ENCODE measurements at places on chromosomes 2 and 18. TPM values are rescaled to one million over a fixed set of nuclear protein-coding genes. Genes with fewer than 3 reads are reported as not detected.

DNA sequence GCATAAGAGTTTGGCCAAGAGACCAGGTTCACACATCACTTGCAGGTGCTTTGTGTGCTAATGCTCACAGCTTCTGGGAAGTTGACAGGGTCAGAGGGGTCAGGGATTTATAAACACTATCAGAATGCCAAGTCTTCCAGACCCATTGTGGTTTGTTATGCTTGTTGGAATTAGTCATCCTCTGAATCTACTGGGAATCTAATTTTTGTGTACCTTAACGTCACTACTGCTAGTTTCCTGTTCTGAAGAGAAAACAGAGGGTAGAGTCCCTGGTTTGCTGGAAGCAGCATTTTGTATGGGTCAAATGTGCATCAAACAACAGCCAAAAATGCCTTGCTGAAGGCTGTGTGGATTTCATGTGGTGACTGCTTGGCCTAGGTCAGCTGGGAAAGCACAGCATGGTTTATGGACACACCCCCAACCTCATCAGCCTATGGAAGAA lies 33.3 kb downstream of the ANTXR1 start:
- no peaks in the 10 kb centered on the region for H3K36me3 ChIP-seq
- no peak overlapping the region for H3K4me3 ChIP-seq
- no peak for DNase-seq
- no peaks in the 10 kb centered on the region for H3K27me3 ChIP-seq

- no peaks in the 10 kb centered on the region for H3K4me1 ChIP-seq
- H3K36me3 ChIP-seq = no peaks in the 10 kb centered on the region
- H3K27me3 ChIP-seq = no peaks in the 10 kb centered on the region
These were observed 6.4 kb downstream of the TWIST2 start for GRCh38 chr2:238854246-238854645.

GRCh38 chr18:59704146-59704545 lies 6.9 kb upstream of the CCBE1 start:
- no peak for DNase-seq
- no peaks in the 10 kb centered on the region for H3K36me3 ChIP-seq
- H3K4me1 ChIP-seq = no peaks in the 10 kb centered on the region
- no peaks in the 10 kb centered on the region for H3K27me3 ChIP-seq

- peak; percentile 57 for DNase-seq
- no peaks in the 10 kb centered on the region for H3K36me3 ChIP-seq
- H3K4me3 ChIP-seq = no peak overlapping the region
- H3K27ac ChIP-seq = no peak overlapping the region
- H3K27me3 ChIP-seq = no peaks in the 10 kb centered on the region
- H3K4me1 ChIP-seq = no peaks in the 10 kb centered on the region
These were observed 78.8 kb upstream of the GAREM1 start for GRCh38 chr18:32549248-32550110.

DNA sequence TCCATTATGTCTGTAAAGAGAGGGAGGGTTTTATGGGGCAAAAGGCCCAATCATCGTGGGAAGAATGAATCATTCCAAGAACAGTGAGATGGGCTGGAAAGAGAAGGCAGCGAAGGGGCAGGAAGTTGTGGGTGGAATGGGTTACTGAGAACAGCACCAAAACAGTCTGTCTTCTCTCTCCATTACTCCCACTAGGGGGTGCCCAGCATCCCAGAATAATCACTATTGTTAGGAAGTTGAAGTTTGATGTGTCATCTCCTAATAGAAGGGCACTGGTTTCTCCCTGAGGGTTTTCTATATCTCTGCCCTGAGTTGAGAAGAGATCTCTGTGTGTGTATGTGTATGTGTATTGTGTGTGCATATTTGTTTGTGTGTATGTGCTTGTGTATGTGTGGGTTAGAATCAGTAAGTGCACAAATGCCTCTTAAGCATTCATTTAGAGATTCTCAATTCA lies 76.6 kb upstream of the MAP4K3 start:
- peak overlapping the region; percentile 81 for H3K27ac ChIP-seq
- no peak overlapping the region for H3K4me3 ChIP-seq
- no peaks in the 10 kb centered on the region for H3K4me1 ChIP-seq
- no peaks in the 10 kb centered on the region for H3K36me3 ChIP-seq
- DNase-seq = peak; percentile 29

GRCh38 chr2:85953476-85953875 lies 64.7 kb upstream of the ST3GAL5 start:
- no peak for DNase-seq
- no peak overlapping the region for H3K4me3 ChIP-seq
- no peaks in the 10 kb centered on the region for H3K36me3 ChIP-seq
- H3K27me3 ChIP-seq = no peaks in the 10 kb centered on the region

DNA sequence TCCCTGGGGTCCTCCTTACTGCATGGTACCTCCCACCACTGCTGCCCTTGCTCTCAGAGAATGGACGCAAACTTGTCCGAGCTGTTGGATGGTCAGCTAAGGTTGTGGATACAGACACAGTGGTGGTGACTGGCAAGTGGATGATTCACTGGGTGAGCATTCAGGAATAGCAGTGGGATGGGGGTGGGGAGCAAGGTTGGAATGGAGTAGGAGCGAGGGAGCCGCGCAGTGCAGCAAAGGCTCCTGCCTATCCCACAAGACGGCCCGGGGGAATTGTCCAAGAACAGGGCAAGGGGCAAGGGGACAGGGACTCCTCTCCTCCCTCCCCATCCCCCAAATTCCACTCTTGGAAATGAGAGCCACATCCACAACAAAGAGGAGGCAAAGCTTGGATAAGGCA lies 102.2 kb downstream of the PIEZO2 start:
- no peak for DNase-seq
- H3K4me3 ChIP-seq = no peak overlapping the region
- no peaks in the 10 kb centered on the region for H3K27me3 ChIP-seq

DNA sequence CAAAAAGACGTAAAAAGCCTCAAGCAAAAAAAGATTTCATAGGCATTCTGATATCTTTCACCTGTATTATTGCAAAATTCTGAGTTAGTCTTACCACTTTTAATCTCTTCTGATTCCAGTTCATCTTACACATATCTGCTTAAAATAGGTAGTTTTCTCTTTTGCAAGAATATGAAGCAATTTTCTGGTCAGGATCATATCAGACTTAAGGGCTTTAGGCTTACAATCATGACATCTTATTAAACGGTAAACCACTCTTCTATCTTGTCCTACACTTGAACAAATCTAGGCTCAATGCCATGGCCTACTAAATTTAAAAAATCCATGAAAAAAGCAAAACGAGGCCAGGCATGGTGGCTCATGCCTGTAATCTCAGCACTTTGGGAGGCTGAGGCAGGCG lies 50.1 kb upstream of the GAREM1 start:
- no peak overlapping the region for H3K4me3 ChIP-seq

GRCh38 chr2:98280376-98281102 lies 65.7 kb upstream of the CNGA3 start:
- H3K4me1 ChIP-seq = no peaks in the 10 kb centered on the region
- H3K4me3 ChIP-seq = no peak overlapping the region
- DNase-seq = peak; percentile 36
- no peaks in the 10 kb centered on the region for H3K36me3 ChIP-seq
- H3K27ac ChIP-seq = no peak overlapping the region
- no peaks in the 10 kb centered on the region for H3K27me3 ChIP-seq

GRCh38 chr2:136217996-136218395 lies 100.0 kb upstream of the CXCR4 start:
- no peak overlapping the region for H3K4me3 ChIP-seq
- no peak overlapping the region for H3K27ac ChIP-seq
- H3K36me3 ChIP-seq = no peaks in the 10 kb centered on the region
- no peaks in the 10 kb centered on the region for H3K4me1 ChIP-seq

DNA sequence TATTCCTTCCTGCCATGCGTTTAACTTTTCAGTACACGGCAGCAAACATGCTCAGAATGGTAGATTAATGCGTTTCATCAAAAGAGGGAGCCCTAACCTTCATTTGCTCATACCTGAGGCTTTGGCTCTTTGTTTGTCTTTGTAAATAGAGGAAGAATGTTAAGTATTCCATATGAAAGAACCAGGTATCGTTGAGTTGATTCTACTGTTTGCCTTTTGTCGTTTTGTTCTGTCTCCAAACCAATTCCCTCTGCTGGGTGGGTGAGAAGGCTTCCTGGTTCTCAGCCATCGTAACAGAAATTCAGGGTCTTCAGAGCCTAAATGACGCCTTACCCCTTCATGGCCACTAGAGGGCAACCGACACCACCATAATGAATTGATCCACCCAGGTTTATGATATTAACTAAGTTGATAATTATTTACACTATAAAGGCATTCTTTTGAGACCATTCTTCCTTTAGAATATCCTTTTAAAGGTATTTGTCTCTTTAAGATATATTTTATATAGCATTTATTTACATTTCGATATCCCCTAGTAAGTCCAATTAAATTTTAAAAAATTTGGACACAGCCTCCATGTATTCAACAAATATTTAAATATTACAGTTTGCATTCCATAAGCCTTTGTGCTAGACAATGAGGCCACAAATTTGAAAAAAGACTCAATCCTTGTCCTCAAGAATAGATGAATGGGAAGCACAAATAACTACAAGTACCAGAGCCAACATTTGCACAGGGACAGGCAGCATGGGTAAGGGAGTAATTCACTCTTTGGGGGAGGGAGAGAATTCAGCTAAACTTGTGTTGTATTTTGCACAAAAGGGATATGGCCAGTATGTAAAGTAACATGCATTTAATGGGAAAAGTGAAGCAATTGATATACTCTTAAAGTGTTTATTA lies 48.1 kb downstream of the TIMM21 start:
- H3K4me1 ChIP-seq = peaks cover 22% of the 10 kb centered on the region
- H3K36me3 ChIP-seq = no peaks in the 10 kb centered on the region
- no peaks in the 10 kb centered on the region for H3K27me3 ChIP-seq

- no peak for DNase-seq
- no peak overlapping the region for H3K4me3 ChIP-seq
- H3K27ac ChIP-seq = no peak overlapping the region
- H3K36me3 ChIP-seq = no peaks in the 10 kb centered on the region
These were observed 2.5 kb downstream of the DLX1 start for GRCh38 chr2:172087780-172088244.

- DNase-seq = no peak
- no peak overlapping the region for H3K27ac ChIP-seq
- H3K4me3 ChIP-seq = no peak overlapping the region
- no peaks in the 10 kb centered on the region for H3K4me1 ChIP-seq
- H3K36me3 ChIP-seq = no peaks in the 10 kb centered on the region
These were observed 8.6 kb downstream of the ZNF638 start for GRCh38 chr2:71340176-71340575.

GRCh38 chr2:214471990-214472389 lies 61.1 kb downstream of the VWC2L start:
- no peak overlapping the region for H3K27ac ChIP-seq
- no peaks in the 10 kb centered on the region for H3K4me1 ChIP-seq
- no peak for DNase-seq
- H3K27me3 ChIP-seq = no peaks in the 10 kb centered on the region
- no peaks in the 10 kb centered on the region for H3K36me3 ChIP-seq

DNA sequence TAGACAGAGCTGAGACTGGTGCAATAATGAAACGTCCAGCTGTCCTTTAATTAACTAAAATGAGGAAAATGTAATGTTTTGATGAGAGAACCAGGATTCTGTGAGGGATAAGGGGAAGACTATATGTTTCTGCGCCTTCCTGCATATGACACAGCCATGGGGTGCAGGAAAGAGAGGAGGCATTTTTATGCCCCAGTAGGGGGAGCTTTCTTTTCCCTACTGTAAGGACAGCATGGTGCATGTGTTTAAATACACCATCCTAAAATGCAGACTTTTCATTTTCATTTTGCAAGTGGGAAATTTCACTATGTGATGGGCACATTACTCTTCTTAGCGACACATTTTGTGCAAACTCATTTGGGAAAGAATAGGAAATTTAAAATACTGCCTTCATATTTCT lies 446.1 kb downstream of the ARHGAP15 start:
- H3K36me3 ChIP-seq = no peaks in the 10 kb centered on the region
- H3K27me3 ChIP-seq = no peaks in the 10 kb centered on the region
- DNase-seq = no peak
- H3K4me3 ChIP-seq = no peak overlapping the region
- no peak overlapping the region for H3K27ac ChIP-seq

DNA sequence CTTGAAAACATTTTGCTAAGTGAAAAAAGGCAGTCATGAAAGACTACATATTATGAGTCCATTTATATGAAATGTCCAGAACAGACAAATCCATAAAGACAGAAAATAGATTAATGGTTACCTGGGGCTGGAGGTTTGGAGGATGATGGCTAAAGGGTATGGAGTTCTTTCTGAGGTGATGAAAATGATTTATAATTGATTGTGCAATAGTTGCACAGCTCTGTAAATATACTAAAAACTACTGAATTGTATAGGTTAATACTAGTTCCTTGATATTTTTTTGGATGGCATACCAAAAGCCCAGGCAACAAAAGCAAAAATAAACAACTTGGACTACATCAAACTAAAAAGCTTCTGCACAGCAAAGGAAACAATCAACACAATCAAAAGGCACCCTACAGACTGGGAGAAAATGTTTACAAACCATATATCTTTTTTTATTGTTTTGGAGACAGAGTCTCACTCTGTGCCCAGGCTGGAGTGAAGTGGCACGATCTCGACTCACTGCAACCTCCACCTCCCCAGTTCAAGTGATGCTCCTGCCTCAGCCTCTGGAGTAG lies 21.5 kb downstream of the SOS1 start:
- no peak overlapping the region for H3K4me3 ChIP-seq
- H3K36me3 ChIP-seq = no peaks in the 10 kb centered on the region
- DNase-seq = no peak
- H3K4me1 ChIP-seq = peaks cover 3% of the 10 kb centered on the region
- no peaks in the 10 kb centered on the region for H3K27me3 ChIP-seq

DNA sequence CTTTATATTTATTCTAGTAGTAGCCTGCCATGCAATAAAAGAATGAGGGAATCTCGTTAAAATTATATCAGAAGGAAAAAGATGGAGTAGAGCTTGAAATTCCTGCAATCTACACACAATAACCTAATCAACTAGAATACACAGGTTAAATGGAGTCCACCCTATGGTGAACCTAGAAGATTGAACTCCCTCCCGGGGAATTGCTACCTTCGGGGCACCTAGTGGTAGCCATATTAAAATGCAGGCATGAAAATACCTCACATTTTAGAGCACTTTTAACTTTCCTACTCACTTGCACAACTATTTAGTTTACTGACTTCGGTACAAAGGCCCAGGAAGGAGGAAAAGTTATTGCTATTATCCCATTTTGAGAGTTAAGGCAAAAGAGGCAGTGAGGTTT lies 174.5 kb downstream of the SS18 start:
- no peaks in the 10 kb centered on the region for H3K27me3 ChIP-seq
- no peaks in the 10 kb centered on the region for H3K4me1 ChIP-seq
- H3K4me3 ChIP-seq = no peak overlapping the region
- DNase-seq = no peak

- no peaks in the 10 kb centered on the region for H3K4me1 ChIP-seq
- H3K4me3 ChIP-seq = no peak overlapping the region
- no peak for DNase-seq
- H3K27me3 ChIP-seq = no peaks in the 10 kb centered on the region
- no peaks in the 10 kb centered on the region for H3K36me3 ChIP-seq
These were observed 38.4 kb upstream of the PAPOLG start for GRCh38 chr2:60717691-60718090.

GRCh38 chr2:28639836-28640235 lies 111.8 kb upstream of the PPP1CB start:
- peak; percentile 87 for DNase-seq
- no peak overlapping the region for H3K4me3 ChIP-seq
- no peaks in the 10 kb centered on the region for H3K36me3 ChIP-seq
- no peaks in the 10 kb centered on the region for H3K27me3 ChIP-seq

- no peaks in the 10 kb centered on the region for H3K27me3 ChIP-seq
- H3K4me3 ChIP-seq = no peak overlapping the region
- no peak overlapping the region for H3K27ac ChIP-seq
- DNase-seq = no peak
- no peaks in the 10 kb centered on the region for H3K4me1 ChIP-seq
These were observed 412.7 kb downstream of the CNTNAP5 start for GRCh38 chr2:124437811-124438210.

The PMAIP1 gene
- total RNA-seq = 0.18 TPM

The GORASP2 gene
- total RNA-seq = 47.6 TPM

The RBBP8 gene
- 24.9 TPM for total RNA-seq

The GCG gene
- total RNA-seq = not detected

The HOXD3 gene
- total RNA-seq = not detected

The MGAT5 gene
- total RNA-seq = 15.7 TPM

The ALPG gene
- not detected for total RNA-seq

Measured in right lobe of liver (tissue), 6 donors.